AG08395 (cell line): ENCODE measurements at places on chromosomes 3 and 15.

- DNase-seq: no peak
Measured at GRCh38 chr15:60369696-60370095, 28.1 kb downstream of the ANXA2 start.

- no peak for DNase-seq
Measured at GRCh38 chr3:54955941-54956340, 28.1 kb upstream of the LRTM1 start.

GRCh38 chr3:185313693-185314246 is 49.2 kb upstream of the MAP3K13 start:
- no peak for DNase-seq

DNA sequence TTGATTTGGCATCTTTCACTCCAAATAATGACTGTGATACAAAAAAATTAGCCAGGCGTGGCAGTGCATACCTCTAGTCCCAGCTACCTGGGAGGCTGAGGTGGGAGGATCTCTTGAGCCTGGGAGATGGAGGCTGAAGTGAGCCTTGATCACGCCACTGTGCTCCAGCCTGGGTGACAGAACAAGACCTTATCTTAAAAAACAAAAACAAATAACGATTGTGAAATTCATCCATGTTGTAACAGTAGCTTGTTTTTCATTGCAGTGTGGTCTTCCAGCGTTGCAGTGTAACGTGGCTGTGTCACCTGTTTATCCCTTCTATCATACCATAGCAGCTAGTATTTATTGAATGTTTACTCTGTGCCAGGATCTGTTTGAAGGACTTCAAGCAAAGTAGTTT is 120.9 kb downstream of the ITPR1 start:
- no peak for DNase-seq

DNA sequence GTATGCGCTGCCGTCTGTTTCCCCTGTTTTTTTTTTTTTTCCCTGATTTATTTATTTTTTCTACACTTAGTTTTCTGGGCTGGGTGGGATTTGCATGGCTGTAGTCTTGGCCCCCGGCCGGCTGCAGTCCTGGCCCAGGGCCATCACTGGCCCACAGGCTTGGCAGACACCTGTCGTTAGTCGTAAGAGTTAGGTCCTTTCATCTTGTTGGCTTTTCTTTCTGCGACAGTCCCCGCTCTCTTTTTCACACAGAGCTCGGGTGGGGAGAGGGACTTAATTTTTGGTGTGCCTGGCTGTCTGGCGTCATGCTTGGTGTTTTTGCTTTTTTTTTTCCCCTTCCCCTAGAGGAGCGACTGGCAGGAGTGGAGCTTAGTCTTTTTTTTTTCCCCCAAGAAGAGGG is 183.4 kb downstream of the KLF13 start:
- DNase-seq: no peak
